IPS DF 6.9 (cell line): ENCODE measurements at places on chromosomes 12 and 14.

DNA sequence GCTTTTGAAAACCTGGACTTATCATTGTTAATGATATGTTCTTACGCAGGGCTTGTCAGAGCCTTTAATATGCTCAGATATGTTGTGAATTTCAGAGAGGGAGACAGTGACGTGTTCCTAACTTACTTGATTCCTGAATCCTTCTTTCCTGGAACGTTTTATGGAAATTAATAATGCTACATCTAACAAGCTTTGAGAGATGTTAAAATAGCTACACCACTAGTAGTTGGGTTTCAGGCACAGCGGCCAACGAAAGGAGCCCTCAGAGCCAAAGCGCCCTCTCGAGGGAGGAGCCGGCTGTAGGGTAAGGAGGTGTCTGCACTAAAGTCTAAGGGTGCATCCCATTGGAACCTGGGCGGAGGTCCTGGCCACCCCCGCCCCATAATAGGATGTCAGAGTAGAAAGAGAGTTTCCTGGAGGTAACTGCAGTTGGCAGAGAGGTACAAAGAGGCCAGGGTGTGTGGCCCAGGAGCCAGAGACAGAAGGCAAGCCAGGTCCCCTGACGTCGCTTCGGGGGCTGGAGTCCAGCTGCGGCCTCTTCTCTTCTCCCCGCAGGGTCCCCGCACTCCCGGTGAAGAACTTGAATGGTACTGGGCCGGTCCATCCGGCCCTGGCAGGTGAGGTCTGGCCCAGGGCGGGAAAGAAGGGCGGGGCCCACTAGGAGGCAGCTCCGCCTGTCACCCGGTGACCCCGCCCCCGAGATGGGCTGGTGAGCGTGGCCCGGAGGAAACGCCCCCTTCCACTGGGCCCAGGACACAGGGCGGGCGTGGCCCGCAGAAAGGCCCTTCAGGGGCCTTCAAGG, 36.3 kb downstream of the DTX1 start:
- DNase-seq = no peak

GRCh38 chr14:103118663-103119404, 4.4 kb upstream of the TNFAIP2 start:
- no peak for DNase-seq

- no peak for DNase-seq
Measured at GRCh38 chr14:74980731-74981461, 21.8 kb upstream of the EIF2B2 start.

DNA sequence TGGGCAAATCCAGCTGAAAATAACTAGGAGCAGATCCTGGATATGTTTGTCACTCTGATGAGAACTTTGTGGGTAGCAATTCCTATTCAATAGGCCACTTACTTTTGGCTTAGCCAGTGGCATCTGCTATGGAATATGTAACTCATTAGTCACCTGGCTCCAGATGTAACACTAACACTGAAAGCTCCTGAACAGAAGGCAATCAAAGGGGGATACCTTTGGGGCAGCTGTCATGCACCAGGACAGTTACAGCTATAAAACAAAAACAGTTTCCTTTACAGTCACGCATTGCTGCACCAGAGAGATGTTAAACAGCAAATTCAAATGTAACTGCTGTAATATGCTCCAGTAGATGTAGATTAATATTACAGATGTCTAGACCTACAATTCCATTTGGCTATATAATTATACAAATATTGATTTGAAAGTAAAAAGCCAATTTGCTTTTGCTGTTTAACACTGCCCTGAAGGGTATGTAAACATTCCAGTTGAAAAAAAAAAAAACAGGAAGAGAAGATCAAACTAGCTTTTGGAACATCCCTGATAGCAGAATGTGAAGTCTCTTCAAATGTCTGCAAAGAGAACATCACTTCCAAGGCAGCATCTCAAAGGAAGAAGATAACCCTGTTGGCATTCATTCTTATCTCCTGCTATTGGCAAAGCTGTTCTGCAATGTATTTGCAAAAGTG, 18.4 kb downstream of the RACGAP1 start:
- no peak for DNase-seq

GRCh38 chr14:69554500-69554899, 20.2 kb downstream of the CCDC177 start:
- DNase-seq = no peak

GRCh38 chr12:115806000-115806399, 471.5 kb downstream of the MED13L start:
- no peak for DNase-seq

GRCh38 chr12:91370086-91370868, 187.7 kb upstream of the DCN start:
- peak; percentile 45 for DNase-seq

DNA sequence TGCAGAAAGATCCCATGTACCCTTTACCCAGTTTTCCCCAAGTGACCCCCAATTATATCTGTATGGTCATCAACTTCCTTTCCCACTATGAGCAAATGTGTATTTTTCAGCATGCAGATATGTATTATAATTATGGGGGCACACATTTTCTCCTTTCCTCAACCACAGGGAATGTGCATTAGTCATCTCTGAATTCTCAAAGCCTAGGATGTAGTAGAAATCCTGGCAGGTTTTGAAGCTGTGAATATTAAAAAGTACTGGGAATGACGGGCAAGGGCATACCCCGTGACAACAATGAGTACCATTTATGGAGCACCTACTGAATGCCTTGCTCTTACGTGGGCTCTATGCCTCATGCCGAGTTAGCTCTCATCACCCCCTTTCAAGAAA, 71.5 kb downstream of the VWF start:
- no peak for DNase-seq

GRCh38 chr12:68114606-68115005, 44.9 kb downstream of the IFNG start:
- DNase-seq = no peak

DNA sequence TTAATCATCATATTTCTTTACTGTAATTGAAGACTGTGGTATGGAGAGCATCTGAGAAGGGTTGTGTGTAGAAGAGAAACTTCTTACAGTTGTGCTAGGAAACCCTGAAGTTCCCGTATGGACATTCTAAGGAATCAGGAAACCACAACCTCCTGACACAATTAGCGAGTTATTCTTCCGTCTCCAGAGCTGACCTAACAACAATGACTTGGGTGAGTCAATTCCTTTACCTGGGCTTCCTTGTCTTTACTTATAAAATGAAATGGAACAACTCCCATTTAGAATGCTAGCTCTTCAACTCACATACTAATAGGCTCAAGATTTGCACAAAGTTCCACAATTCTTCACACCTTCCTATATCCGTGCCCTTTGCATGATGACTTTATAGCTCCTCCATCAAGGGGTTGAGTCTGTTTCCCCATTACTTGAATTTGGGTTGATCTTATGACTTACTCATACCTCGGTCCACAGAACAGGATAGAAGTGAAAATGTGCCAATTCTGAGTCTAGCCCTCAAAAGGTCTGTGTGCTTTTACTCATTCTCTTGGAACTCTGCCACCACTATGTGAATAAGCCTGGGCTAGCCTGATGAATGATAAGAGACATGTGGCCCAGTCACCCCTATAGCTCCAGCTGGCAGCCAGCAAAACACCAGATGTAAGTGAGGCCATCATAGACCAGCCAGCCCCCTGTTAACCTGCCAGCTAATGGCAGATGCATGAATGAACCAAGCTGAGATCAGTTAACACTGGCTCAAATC, 459.4 kb downstream of the ETNK1 start:
- no peak for DNase-seq

DNA sequence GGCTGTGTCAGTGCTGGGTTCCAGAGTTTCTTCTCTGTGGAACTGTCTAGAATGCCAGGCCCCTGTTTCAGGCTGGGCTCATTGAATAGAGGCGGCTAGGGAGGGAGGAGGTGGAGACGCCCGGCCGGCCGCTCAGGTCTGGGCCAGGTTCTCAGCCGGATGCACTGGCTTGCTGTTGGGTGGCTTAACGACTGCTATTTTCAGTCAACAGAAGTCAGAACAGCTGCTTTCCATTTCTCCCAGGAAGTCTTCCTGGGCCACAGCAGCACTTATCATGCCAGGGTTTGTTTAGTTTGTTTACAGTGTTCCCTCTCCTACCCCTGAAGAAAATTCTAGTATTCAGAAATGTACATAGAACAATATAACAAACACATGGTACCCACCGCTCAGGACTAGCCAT, 26.0 kb upstream of the VPS37B start:
- DNase-seq = no peak

- DNase-seq = no peak
Measured at GRCh38 chr12:96948782-96949181, 41.7 kb downstream of the NEDD1 start.

DNA sequence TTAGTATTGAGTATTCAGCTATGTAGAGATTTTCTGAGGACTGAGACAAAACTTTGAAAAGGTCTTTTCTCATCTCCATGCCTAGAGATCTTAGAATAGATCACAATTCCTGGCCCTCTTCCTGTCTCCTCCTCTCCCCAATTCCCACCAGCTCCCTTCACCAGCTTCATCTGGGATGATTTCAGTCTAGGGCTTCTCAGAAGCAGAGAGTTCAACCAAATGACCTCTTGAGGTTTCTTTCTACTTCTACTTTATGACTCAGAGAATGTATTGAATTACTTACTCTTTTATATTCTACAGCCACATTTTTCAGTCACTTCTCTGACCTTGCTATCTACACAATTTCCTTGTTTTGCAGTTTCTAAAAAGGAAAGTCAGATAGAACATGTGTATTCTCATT, 19.4 kb upstream of the SNX6 start:
- DNase-seq = no peak

- DNase-seq = no peak
Measured at GRCh38 chr14:30958555-30959407, 66.7 kb upstream of the AP4S1 start.

GRCh38 chr12:95390932-95391331, 83.0 kb upstream of the METAP2 start:
- DNase-seq = no peak

- no peak for DNase-seq
Measured at GRCh38 chr12:119713551-119714031, 45.7 kb downstream of the PRKAB1 start.

DNA sequence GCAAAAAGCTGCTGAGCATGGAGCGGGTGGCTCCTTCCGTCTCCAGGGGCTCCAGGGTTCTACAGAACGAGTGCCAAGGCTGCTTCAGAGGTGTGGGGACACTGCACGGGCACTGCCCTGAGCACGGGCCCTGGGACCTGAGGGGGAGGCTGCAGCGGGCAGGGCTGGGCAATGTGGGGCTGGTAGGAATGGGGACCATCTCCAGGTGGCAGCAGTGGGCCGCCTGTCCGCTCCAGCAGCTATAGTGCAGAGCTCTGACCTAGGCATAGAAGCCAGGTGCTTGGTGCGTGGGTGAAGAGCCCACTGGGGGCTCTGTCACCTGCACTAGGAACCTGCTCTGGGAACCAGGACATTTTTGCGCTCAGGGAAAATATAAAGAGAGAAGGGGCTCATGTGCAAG, 22.3 kb downstream of the HDAC7 start:
- no peak for DNase-seq

DNA sequence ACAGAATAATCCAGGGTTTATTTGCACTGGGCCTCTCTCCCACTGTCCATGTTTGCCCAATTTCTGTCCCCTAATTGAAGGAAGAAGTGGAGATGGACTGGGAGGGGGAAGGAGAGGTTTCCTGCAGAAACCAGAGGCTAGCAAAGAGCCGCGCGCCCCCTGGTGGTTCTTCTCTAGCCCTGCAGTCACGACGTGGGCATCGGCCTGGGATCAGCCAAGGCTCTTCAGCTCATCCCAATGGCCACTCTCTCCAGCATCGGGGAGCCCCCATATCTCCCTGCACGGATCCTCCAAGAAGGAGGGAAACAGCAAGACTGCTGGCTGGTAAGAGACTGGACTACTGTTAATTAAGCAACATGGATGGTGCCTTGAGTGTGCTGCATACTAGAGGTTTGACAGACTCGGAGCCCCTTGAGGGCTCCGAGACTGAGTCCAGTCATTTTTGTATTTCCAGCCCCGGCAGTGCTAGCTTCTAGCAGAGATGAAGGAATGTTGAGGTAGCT, 18.7 kb downstream of the ZBTB39 start:
- DNase-seq = no peak

DNA sequence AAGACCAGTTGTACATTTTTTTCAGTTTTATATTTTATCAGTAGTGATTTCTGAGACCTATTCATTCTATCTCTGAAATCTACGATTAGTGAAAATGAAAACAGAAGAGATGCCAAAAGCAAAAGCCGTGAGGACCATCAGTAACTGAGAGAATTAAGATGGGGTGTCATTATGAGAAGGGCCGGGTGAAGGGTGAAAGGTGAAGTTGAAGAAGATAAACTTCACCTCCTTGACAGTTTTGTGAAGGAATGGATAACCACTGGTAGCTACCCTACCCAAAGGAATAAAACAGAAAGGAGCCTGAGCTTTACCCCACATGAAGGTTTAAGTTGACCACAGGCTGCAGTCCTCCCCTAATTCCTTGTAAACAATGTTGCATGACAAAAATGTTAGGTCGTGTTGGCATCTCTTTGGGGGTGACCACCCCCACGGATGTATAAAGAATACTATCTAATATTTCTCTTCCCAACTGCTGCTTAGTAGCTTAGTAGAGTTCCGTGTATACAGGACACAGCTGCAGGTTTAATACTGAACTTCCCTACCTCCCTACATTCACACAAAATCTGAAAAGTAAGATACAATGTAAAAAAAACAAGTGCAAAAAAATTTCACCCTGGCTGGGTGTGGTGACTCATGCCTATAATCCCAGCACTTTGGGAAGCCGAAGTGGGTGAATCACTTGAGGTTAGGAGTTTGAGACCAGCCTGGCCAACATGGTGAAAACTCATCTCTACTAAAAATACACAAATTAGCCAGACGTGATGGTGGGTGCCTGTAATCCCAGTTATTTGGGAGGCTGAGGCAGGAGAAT, 23.9 kb downstream of the GPR19 start:
- no peak for DNase-seq

- no peak for DNase-seq
Measured at GRCh38 chr12:26195250-26195640, at the start of gene SSPN. TSS of gene SSPN (plus strand) at chr12:26195573. CDS start at chr12:26195673, 100 bp downstream.

GRCh38 chr12:57276935-57277563, 26.1 kb upstream of the STAC3 start:
- DNase-seq = no peak

GRCh38 chr14:26867171-26867757, 269.4 kb upstream of the NOVA1 start:
- DNase-seq = no peak

- no peak for DNase-seq
Measured at GRCh38 chr14:38941488-38941887, 161.5 kb downstream of the SEC23A start.

GRCh38 chr12:105347499-105347898, 17.0 kb downstream of the C12orf75 start:
- DNase-seq = no peak

DNA sequence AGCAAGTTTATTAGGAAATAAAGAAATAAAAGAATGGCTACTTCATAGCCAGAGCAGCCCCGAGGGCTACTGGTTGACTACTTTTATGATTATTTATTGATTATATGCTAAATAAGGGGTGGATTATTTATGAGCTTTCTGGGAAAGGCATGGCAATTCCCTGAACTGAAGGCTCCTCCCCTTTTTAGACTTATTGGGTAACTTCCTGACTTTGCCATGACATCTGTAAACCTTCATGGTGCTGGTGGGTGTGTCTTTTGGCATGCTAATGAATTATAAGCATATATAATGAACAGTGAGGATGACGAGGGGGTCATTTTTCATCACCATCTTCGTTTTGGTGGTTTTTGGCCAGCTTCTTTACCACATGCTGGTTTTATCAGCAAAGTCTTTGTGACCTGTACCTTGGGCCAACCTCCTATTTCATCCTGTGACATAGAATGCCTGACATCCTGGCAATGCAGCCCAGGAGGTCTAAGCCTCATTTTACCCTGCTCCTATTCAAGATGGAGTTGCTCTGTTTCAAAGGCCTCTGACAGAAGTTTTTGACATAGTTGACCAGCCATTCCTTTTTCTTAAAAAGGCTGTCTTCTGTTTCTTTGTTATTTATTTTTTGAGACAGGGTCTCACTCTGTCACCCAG, 11.1 kb upstream of the PTGES3 start:
- DNase-seq = no peak

- DNase-seq = peak; percentile 25
Measured at GRCh38 chr12:54958048-54958658, 26.4 kb downstream of the TESPA1 start.
